Stimulated activated CD4-positive, alpha-beta T cell treated with anti-CD3 and anti-CD28 coated beads, Interleukin-4, amount 100 ng/mL, for 1 hour (primary cell): ENCODE measurements at places on chromosomes 7 and 10.

DNA sequence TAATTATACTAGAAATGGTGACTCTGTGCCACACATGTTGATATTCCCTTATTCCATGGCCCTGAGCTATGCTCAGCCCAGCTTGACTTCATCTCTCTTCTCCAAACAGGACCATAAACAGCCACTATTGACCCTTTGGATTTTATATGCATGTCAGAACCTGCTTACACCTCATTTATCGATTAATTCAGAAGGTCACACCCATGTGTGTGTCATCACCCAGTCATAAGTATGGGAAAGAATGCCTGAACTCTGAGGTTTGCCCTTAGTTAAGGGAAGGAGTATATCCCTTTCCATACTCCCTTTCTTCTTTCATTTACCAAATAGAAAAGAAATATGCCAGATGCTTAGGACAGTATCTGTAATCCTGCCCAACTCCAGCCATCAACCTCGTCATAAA, 602.3 kb downstream of the SORCS3 start:
- no peak for DNase-seq

DNA sequence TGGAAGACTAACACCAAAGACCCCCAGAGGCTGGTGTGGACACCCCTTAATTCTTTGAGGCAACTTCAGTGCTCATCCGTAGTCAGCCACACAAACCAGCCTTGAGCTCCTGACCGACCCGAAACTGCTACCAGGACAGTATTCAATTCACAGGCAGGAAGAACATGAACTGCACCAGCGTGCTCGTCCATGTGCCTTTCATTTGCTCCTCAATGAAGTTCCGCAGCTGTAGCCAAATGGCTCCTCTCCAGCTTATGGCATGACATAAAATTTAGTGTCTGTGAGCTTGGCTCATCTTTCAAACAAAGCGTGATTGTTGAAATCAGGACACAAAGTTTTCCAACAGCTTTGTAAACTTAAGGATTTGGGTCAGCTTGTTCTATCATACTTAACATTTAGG, 144.1 kb upstream of the FAM171A1 start:
- no peak for DNase-seq

- no peak for DNase-seq
Observed at GRCh38 chr7:7639847-7640220, 718 bp upstream of the UMAD1 start.

DNA sequence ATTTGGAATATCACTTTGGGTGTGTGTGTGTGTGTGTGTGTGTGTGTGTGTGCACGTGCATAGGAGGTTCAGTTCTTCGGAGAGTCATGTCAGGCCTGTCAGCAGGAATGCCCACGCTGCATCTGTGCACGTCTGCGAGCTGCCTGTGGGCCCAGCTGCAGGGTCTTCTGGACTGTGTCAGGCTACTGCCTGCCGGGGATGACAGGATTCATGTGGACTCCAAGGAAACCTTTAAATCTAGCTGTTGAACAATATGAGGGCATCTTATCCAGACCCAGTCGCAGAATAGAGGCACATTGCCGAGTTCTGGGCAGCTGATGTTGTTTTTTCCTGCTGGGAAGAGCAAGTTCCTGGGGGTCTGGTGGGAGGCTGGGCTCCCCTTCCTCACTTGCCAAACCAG, 19.0 kb downstream of the AQP1 start:
- no peak for DNase-seq

DNA sequence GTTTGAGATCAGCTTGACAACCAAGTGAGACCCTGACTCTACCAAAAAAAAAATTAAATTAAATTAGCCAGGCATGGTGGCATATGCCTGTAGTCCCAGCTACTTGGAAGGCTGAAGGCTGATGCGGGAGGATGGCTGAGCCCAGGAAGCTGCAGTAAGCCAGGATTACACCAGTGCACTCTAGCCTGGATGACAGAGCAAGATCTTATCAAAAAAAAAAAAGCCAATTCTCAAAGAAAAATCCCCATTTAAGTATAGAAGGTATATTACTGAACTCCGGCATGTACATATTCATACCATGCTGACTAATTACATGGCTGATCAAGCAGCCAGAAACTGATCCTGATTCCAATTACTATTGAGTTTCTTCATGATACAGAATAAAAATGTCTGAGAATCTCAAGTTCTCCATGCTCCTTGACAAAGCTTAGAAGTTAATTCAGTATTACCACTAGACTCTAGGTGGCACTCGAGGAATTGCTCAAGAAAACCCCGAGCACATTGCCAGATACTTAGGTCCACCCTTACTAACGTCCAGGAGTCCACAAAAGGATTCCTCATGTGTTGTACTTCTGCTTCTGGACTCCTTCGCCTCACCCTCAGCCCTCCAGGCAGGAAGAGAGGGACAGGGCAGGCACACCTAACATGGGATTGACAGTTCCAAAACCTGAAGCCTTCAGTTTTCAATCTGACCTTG, 148.9 kb downstream of the PARD3 start:
- no peak for DNase-seq

- DNase-seq, result no peak
Observed at GRCh38 chr7:79523436-79523835, 70.0 kb upstream of the MAGI2 start.

DNA sequence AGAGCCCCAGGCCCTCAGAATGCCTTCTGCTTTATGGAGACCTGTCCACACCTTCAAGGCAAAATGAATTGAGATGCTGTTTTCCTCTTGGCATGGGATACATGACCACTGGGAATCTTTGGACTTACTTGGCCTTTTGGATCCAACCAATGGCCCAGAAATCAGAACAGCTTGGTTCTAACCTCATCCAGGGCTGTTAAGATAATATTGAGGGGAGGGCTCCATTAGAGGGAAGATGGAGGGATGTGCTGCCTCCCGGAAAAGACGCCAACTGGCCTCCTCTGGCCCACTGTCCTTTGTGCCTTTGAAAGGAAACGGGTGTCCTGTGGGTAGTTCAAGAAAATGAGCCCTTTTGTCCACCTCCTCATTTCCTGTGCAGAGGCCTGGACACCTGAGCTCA, 530.9 kb downstream of the KCNMA1 start:
- DNase-seq, result no peak

DNA sequence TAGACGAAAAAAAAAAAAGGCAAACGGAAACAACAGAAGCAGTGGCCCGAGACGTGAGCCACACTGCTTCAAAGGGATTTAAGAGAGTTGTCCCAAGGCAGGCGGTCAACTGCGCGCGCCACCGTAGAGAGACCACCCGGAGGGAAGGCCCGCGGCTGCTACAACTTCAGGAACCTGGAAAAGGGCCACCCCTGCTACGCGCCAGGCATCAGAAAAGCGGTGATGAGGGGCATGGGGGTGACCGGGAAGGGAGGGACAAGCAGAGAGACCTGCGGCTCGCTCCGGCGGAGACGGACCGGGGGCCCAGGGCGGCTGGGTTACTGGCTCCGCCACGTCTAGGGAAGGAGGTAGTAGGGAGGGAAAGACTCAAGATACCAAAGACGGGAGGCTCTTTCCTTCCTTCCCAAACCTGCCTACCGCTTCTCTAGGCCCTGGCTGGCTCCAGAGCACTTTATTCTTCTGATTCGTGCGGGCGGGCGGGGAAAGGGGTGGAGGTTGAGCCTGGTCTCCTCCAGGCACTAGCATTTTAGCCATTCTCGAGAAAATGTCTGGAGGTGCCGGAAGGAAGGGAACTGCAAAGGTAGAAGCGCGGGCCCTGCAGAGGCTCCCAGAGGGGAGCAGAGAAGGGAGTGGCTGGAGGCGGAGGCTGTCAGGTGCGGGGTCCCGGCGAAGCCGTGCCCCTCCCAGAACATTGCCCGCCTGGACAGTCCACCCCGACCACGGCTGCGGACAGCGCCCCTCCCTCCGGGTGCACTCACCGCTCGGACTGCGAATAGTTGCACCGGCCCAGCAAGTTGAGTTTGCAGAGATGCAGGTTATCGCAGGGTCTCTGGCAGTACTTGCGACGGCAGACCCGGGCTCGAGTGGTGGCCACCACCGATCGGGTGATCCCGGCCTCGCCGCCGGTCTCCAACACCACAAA, 993 bp downstream of the ZC3HAV1 start:
- peak; percentile 27 for DNase-seq

GRCh38 chr7:73941836-73942551, 81.0 kb downstream of the TMEM270 start:
- DNase-seq, result no peak

DNA sequence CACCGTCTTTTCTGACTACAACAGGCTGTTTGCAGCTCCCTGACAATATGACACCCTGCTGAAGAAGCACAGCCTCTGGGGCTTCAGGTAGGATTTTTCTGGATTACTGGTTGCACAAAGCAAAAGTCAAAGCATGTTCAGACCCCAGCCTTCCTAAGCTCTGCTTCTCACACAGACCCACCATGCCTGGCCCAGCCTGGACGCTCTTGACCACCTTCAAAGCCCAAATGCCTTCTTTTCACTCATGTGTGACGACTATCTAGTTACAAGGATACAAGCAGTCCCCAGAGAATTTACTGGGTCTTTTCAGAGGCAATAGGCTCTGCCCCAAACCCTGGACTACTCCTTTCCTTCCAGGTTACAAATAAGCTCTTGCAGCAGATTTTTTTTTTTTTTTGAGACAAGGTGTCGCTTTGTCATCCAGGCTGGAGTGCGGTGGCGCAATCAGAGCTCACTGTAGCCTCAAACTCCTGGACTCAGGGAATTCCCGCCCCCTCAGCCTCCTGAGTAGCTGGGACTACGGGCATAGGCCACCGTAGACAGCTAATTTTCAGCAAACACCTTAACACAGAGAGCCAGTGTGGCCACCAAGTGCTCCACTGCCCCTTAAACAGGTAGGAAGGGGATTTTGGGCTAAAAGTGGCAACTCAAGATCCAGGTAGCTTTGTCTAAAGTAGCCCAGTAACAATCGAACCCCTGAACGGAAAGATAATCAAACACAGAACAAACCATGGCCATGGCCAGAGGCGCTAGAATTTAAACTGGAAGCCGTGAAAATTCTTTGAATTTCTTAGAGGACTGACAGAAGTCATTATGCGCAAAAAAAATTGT, 16.2 kb downstream of the SVIL start:
- no peak for DNase-seq
